Stimulated activated CD4-positive, alpha-beta T cell treated with anti-CD3 and anti-CD28 coated beads, TNF-alpha, amount 100 ng/mL, for 48 hours (primary cell): ENCODE measurements at places on chromosomes 2 and 18.

GRCh38 chr2:99485411-99485810 is 4.4 kb downstream of the REV1 start:
- DNase-seq: no peak

GRCh38 chr2:187379869-187380268 is 68.2 kb downstream of the CALCRL start:
- DNase-seq: no peak

GRCh38 chr2:205685314-205686055 is 3.2 kb downstream of the NRP2 start:
- DNase-seq: no peak

DNA sequence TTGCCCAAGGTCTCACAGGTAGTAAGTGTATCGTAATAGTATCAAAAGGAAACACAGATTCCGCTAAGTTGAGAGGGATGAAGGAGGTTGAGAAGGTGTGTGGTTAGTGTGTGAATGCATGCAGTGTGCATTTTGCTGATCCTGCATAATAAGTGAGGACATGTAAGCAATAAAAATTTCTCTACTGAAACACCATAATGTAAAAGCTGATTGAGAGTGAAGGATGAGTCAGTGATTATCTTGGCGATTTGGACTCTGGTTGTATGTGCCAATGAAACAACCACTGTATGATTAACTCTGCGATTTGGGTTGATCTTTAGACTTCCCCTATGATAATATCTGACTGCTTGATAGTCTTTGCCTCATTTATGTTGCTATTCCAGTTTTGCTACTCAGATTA is 16.7 kb upstream of the ADGRF3 start:
- no peak for DNase-seq

DNA sequence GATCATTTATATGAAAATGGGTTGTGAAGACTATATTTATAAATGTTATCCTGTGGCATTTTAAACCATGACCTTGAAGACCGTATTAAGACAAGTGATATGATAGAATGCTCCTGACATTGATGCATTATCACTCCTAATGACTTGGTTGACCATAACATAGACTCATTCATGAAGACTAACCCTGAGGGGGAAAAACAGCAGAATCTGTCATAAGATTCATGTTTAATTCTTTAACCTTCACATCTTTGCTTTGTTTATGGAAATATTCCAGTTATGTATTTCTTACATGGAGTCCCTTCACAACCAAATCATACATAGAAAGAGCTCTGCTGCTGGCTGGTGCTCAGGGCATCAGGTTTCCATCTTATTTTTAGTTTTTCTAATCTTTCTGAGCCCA is 78.4 kb downstream of the CTNNA2 start:
- DNase-seq: no peak

DNA sequence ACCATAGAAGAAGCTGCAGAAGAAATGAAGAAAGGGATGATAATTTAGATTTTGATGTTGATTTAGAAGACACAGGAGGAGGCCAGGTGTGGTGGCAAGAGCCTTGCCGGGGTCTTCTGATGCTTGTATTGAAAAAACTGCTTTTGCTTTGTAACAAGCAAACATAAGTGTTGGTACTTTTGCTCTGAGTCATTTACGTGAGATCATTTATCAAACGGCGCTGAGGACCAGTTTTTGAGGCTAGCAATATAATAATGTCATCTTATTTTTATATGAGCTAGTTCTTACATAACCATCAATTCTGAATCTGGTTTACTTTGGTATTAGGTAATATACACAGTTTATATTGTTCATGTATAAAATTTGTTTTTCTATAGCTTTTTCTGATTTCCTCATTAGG is 30.6 kb downstream of the SPTBN1 start:
- DNase-seq: no peak

- no peak for DNase-seq
Observed at GRCh38 chr2:96256611-96257113, 9.1 kb downstream of the TMEM127 start.

DNA sequence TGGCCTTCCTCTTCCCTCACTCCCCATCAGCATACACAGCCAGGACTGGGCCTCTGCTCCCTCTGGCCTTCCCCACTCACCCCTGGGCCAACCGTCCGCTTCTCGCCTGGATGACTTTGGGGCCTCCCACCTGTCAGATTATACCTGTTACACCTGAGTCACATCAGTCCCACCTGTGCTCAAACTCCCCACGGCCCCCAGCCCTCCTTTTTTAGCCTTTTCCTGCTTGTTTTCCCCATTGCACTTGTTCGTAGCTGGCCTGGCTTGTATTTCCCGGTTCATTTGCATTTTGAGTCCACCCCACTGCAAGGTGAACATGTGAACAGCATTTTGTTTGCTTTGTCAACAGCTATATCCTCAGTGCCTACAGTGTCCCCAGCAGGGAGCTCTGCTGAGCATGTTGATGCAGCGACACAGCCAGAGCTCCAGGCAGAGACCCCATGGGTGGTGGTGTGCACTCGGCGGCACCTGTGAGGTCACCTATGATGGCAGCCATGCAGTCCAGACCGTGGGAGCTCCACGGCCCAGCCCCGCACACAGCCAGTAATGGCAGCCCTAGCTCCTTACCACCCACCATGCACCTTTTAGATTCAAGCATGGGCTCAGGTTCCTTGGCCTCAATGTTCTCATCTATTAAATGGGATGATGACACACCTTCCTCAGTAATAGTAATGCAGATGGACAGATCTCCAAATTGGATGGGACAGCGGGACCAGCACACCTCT is 276.4 kb upstream of the HS6ST1 start:
- DNase-seq: no peak

GRCh38 chr18:37491526-37491925 is 74.1 kb downstream of the CELF4 start:
- DNase-seq: no peak
